Heart right ventricle (tissue), 16 donors: ENCODE measurements at places on chromosomes 11 and 22. TPM values are rescaled to one million over a fixed set of nuclear protein-coding genes. Genes with fewer than 3 reads are reported as not detected.

Gene PLAAT3
- total RNA-seq, result 121 TPM

Gene PVALB
- total RNA-seq, result not detected

Gene TEX54
- total RNA-seq, result not detected

Gene SLC25A1
- total RNA-seq, result 20.9 TPM

- H3K27me3 ChIP-seq, result no peaks in the 10 kb centered on the region
- H3K4me1 ChIP-seq, result peaks cover 16% of the 10 kb centered on the region
- no peaks in the 10 kb centered on the region for H3K36me3 ChIP-seq
- H3K27ac ChIP-seq, result no peak overlapping the region
- no peak overlapping the region for H3K4me3 ChIP-seq
- DNase-seq, result no peak
These were observed 4.0 kb downstream of the JRKL start for GRCh38 chr11:96393753-96394348.

DNA sequence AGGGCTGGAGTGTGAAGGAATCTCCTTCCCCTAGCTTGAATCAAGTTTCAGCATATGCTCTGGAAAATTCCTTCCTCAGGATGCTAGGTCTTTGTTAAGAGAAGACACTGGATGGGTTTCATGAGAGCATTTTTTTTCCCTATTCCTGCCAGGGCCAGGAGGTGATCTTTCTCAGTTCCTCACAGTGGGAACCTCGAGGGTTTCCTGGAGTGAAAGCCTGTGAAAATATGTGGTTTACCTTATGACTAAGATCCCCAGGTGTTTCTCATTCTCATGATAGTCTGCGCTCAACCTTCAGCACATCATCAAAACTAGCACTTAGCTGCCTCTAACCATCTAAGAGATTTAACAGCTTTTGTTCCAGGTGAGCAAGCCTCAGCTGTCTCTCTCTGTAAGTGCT is 985.3 kb upstream of the FAT3 start:
- no peak overlapping the region for H3K27ac ChIP-seq
- no peak for DNase-seq
- no peaks in the 10 kb centered on the region for H3K27me3 ChIP-seq
- H3K4me1 ChIP-seq, result no peaks in the 10 kb centered on the region

GRCh38 chr11:16846305-16846704 is 107.9 kb downstream of the C11orf58 start:
- no peaks in the 10 kb centered on the region for H3K27me3 ChIP-seq
- no peak overlapping the region for H3K27ac ChIP-seq
- H3K4me1 ChIP-seq, result no peaks in the 10 kb centered on the region
- no peak for DNase-seq
- H3K4me3 ChIP-seq, result no peak overlapping the region

DNA sequence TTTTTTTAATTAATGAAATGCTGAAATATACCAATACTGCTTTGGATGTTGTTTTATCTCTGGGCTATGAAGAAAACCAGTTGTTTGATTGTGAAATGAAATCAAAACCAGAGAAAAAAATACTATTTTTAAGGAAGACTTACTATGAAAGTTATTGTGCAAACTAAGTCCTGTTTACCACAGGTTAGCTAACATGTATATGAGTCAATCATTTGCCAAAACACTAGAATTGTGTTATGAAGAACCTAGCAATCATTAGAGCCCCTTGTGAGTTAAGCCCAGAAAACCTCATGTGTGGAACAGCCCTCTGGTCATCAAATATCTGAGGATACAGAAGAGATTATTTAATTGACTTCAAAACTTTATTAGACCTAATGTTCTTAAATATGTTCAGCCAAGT is 83.7 kb downstream of the FAT3 start:
- H3K27ac ChIP-seq, result no peak overlapping the region
- H3K4me3 ChIP-seq, result no peak overlapping the region
- H3K4me1 ChIP-seq, result no peaks in the 10 kb centered on the region
- DNase-seq, result no peak
- no peaks in the 10 kb centered on the region for H3K36me3 ChIP-seq
- H3K27me3 ChIP-seq, result no peaks in the 10 kb centered on the region

- DNase-seq, result no peak
- H3K4me3 ChIP-seq, result no peak overlapping the region
- H3K36me3 ChIP-seq, result no peaks in the 10 kb centered on the region
- no peak overlapping the region for H3K27ac ChIP-seq
- H3K4me1 ChIP-seq, result no peaks in the 10 kb centered on the region
- no peaks in the 10 kb centered on the region for H3K27me3 ChIP-seq
These were observed 61.2 kb downstream of the CLPB start for GRCh38 chr11:72373163-72373562.

GRCh38 chr11:78898266-78898775 is 323.7 kb upstream of the NARS2 start:
- H3K4me3 ChIP-seq, result no peak overlapping the region
- H3K4me1 ChIP-seq, result no peaks in the 10 kb centered on the region
- no peak for DNase-seq
- no peak overlapping the region for H3K27ac ChIP-seq
- no peaks in the 10 kb centered on the region for H3K36me3 ChIP-seq

DNA sequence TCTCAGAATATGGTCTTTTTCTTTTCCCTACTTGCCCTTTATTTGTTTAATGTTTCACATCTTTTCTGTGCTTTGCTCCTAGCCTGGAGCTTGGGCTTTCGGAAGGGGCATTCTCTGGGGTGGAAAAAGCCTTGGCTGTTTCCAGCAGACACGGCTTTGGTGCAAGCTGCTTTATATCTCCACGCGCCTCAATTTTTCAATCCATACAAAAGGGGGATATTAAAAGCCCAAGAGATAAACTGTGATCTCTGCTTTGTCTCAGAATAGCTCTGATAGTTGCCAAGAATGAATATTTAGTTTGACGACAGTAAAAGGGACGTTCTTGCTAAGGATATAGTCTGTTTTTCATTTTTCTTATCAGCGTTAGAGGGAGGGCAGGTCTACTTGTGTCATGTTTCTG is 194.0 kb upstream of the KIRREL3 start:
- no peak for DNase-seq
- peaks cover 4% of the 10 kb centered on the region for H3K27me3 ChIP-seq
- no peak overlapping the region for H3K27ac ChIP-seq
- peaks cover 7% of the 10 kb centered on the region for H3K4me1 ChIP-seq

DNA sequence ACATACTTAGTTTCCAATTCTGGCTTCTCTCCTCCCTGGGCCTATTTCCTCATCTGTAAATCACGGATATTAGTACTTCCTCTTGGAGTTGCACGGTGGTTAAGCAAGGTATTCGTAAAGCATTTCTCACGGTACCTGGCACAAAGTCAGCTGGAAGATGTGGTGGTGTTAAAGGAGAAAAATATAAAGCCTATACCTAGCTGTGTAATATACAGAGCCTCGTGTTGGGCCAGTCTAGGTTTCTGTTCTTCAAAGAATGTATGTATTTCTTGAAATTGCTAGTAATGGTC is 47.2 kb downstream of the DBX1 start:
- no peak overlapping the region for H3K4me3 ChIP-seq
- peaks cover 61% of the 10 kb centered on the region for H3K36me3 ChIP-seq
- H3K4me1 ChIP-seq, result peaks cover 13% of the 10 kb centered on the region
- H3K27me3 ChIP-seq, result no peaks in the 10 kb centered on the region
- H3K27ac ChIP-seq, result peak overlapping the region; percentile 71
